ENCODE measurements at places on chromosomes 3 and 15.

DNA sequence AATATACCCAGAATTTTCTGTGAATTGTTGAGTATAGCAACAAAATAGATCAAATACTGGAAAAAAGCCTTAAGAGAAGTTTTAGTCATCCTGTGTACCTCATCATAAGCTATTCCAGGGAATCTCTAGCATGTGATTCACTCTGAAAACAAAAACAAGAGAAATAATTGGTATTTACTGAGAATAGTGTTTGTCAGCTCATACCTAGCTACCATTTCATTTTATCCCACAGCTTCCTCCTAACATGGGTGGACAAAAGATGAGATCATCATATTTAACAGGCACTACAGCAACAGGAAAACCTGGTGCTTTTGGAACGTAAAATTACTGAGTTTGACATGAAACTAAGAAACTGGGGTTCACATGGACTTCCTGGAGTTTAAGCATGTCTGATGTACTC is 753.5 kb upstream of the NECTIN3 start:
- no peak for DNase-seq

- DNase-seq, result no peak
These were observed at the start of gene ACAN for GRCh38 chr15:88803241-88803919. Gene ACAN (plus strand): TSS chr15:88803436. CDS start chr15:88836207, 32,771 bp downstream.

DNA sequence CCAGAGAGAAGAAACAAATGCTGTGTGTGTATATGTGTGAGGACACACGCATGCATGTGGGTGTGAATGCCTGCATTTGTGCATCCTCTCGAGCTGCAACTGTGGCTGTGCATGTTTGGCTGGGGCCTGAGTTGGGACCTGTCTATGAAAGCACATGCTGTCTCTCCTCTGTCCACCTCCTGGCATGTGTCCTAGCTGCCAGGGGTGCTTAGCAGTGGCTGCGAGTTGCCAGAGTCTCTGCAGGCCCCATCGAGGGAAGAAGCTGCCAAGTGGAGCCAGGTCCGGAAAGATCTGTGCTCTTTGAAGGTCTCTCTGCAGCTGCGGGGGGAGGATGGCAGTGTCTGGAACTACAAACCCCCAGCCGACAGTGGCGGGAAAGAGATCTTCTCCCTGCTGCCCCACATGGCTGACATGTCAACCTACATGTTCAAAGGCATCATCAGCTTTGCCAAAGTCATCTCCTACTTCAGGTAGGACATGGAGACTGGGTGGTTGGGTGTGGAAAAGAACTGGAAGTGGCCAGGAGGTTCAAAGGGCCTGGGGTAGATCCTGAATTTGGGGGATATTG is 30.7 kb downstream of the NR1I2 start:
- no peak for DNase-seq

DNA sequence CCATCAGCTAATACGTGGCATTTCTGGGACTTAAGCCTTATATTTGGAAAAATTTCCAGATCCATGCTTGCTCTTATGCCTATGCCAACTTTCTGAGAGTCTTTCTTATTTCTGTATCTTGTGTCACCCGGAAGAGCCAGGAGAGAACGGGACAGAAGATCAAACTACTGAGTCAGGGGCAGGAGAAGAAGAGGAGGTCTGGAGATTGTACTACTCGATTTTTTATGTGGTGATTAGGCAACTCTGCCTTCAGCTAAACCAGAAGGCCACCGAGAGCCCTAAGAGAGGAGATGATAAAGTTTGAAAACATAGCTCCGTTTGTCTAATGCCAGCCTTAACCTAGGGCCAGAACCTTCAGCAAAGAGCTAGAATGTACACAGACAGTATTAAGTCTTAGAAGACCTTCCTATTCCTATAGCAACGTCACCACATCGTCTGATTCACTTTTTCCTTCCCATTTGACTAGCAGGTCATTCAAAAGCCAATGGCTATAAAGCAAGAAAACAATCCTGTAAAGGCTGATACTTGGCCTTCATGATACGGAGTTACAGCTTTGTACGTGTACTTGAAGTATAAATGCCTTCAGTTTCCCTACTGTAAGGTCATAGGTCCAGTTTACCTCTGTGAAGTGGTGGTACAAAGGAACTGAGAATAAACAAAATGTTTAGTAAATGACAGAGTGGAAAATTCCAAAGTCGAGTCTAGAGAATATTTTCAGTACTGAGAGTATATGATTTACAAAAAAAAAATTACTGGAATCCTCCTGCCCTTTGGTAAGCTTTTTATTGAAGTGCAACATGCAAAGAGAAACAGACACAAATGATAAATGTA is 96.1 kb upstream of the ICE2 start:
- no peak for DNase-seq

- DNase-seq, result no peak
These were observed 105.0 kb downstream of the CHRNA7 start for GRCh38 chr15:32135335-32135734.

Measured in central memory CD8-positive, alpha-beta T cell (primary cell).